ENCODE measurements at places on chromosomes 2 and 18. TPM values are rescaled to one million over a fixed set of nuclear protein-coding genes. Genes with fewer than 3 reads are reported as not detected.

GRCh38 chr2:42787424-42787787, 5.0 kb downstream of the HAAO start:
- H3K27me3 ChIP-seq = no peaks in the 10 kb centered on the region
- H3K4me3 ChIP-seq = no peak overlapping the region
- H3K4me1 ChIP-seq = no peaks in the 10 kb centered on the region
- no peaks in the 10 kb centered on the region for H3K36me3 ChIP-seq
- no peak for DNase-seq

DNA sequence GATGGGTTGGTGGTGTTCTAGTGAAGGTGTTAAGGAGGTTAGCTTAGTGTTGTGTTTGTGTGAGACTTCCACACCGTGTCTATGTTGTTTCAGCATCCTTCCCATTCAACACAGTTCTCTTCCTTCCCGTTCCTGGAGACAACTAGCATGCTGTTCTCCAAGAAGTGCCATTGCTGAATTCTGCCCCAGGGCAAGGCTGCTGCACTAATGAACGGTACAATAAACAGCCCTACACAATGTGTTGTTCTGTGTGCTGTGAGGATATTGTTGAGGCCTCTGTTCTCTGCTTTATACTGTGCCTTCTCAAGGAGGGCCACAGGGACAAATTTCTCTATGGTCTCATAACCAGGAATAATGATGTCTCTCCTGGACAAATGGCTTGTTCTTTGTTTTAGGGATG, 39.8 kb upstream of the ZEB2 start:
- DNase-seq = no peak
- peaks cover 6% of the 10 kb centered on the region for H3K36me3 ChIP-seq
- no peaks in the 10 kb centered on the region for H3K27me3 ChIP-seq
- peaks cover 21% of the 10 kb centered on the region for H3K4me1 ChIP-seq
- no peak overlapping the region for H3K27ac ChIP-seq

Gene HOXD3
- total RNA-seq = not detected

GRCh38 chr2:215160081-215160480, 21.7 kb upstream of the ABCA12 start:
- H3K4me3 ChIP-seq = no peak overlapping the region
- H3K27ac ChIP-seq = no peak overlapping the region

Gene VWA3B
- total RNA-seq = not detected

GRCh38 chr2:34747643-34748042, 1148.5 kb upstream of the FAM98A start:
- H3K4me3 ChIP-seq = no peak overlapping the region
- no peak overlapping the region for H3K27ac ChIP-seq
- H3K27me3 ChIP-seq = peaks cover 18% of the 10 kb centered on the region

DNA sequence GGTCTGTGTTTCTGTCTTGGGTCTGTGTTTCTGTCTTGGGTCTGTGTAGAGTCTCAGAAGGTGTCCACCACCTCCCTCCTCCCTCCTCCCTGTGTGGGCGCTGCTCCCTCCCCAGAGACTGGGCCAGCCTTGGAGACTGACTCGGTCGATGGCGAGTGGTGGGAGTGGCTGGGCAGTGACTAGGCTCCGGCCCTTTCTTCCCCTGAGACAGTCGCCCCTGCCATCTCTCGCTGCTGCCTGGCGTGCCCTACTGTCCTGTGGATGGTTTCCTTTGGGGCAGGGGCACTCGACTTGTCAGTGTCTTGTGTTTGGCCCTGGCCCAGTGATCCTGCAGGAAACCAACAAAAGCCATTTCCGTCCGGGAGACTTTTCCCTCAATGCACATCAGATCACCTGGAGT, 215.8 kb downstream of the NDUFA10 start:
- no peak for DNase-seq
- no peak overlapping the region for H3K4me3 ChIP-seq
- H3K4me1 ChIP-seq = no peaks in the 10 kb centered on the region
- peaks cover 76% of the 10 kb centered on the region for H3K27me3 ChIP-seq

- DNase-seq = peak; percentile 95
- peaks cover 45% of the 10 kb centered on the region for H3K36me3 ChIP-seq
- H3K4me1 ChIP-seq = peaks cover 18% of the 10 kb centered on the region
- no peaks in the 10 kb centered on the region for H3K27me3 ChIP-seq
These were observed 31.1 kb downstream of the NAB1 start for GRCh38 chr2:190679813-190680591.

DNA sequence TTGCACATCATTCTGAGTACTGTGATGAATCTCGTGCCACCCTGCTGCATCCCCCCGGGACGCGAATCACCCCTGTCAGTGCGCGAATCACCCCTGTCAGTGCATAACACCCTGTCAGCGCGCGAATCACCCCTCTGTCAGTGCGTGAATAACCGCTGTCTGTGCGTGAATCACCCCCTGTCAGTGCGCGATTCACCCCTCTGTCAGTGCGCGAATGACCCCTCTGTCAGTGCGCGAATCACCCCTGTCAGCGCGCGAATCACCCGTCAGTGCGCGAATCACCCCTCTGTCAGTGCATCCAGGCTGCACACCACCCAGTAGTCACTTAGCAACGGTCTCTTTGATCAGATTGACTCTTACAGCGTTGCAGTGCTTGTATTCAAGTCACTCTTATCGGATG, 134.4 kb upstream of the TPO start:
- peaks cover 6% of the 10 kb centered on the region for H3K36me3 ChIP-seq
- no peak overlapping the region for H3K4me3 ChIP-seq
- H3K4me1 ChIP-seq = no peaks in the 10 kb centered on the region
- peaks cover 15% of the 10 kb centered on the region for H3K27me3 ChIP-seq

GRCh38 chr18:79856119-79857007, 58.6 kb downstream of the KCNG2 start:
- H3K4me1 ChIP-seq = no peaks in the 10 kb centered on the region
- H3K27me3 ChIP-seq = peaks cover 24% of the 10 kb centered on the region
- DNase-seq = no peak

DNA sequence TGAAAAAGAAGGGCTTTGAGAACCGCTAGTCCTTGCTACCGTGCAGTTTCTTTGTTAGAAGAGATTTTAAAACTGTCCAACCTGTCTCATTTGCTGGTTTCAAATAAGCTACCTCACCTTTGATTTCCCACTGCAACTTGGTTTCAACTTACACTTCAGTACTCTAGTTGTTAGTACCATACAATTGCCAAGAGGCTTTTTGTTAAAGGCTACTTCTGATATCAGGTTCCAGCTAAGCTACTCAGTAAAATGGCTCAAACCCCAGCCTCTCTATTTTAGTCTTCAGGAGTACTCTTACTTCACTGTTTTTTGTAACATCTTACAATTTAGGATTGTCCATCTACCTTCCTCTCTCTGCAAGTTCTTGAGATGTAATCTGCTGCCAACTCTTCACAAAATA, 91.6 kb downstream of the INO80D start:
- no peak overlapping the region for H3K4me3 ChIP-seq
- no peak for DNase-seq
- H3K36me3 ChIP-seq = peaks cover 43% of the 10 kb centered on the region
- H3K27ac ChIP-seq = no peak overlapping the region
- H3K27me3 ChIP-seq = no peaks in the 10 kb centered on the region
- H3K4me1 ChIP-seq = peaks cover 6% of the 10 kb centered on the region

Gene CMPK2
- 0.40 TPM for total RNA-seq

DNA sequence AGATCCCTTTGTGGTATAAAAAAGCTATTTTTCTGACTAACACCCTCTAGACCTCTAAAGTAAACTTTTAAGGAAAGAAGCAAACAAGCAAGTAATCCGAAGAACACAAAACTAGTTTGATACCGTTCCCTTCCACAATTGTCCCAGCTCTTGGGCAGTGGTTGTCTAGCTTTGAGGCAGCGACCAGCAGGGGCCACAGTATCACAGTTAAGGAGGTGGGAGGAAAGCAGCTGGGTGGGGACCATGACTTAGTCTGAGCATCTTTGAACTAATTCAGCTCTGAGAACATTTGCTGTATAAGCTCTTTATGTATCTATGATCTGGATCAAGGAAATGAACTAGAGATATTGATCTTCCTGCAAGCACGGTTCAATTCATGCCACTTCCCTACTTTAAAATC, 51.0 kb downstream of the SF3B1 start:
- no peak overlapping the region for H3K4me3 ChIP-seq
- peaks cover 12% of the 10 kb centered on the region for H3K27me3 ChIP-seq
- no peaks in the 10 kb centered on the region for H3K36me3 ChIP-seq

DNA sequence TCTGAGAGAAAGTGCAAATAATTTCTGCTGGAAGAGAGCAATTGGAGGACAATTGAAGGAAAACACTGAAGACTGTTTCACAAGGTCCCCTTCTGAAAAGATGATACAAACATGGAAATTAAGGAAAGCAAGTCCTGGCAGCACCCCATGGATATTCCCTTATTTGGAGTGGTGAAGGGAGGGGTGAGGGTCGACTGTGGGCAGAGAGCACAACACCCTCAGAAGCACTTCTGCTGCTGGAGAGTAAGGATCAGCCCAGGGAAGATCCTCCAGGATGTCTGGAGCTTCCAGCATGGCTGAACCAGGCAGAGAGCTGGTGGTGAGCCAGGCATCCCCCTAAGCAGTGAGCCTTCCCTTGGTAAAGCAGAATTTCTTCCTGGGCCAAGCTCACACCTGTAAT, 54.7 kb downstream of the LINC00305 start:
- no peak overlapping the region for H3K4me3 ChIP-seq
- H3K36me3 ChIP-seq = no peaks in the 10 kb centered on the region
- H3K27ac ChIP-seq = no peak overlapping the region
- peaks cover 77% of the 10 kb centered on the region for H3K27me3 ChIP-seq
- DNase-seq = no peak

GRCh38 chr18:58158008-58158407, 114.0 kb downstream of the NEDD4L start:
- no peak for DNase-seq
- no peak overlapping the region for H3K4me3 ChIP-seq
- H3K27ac ChIP-seq = no peak overlapping the region
- H3K27me3 ChIP-seq = no peaks in the 10 kb centered on the region

Gene BMP10
- total RNA-seq = not detected

Gene GPR17
- not detected for total RNA-seq

DNA sequence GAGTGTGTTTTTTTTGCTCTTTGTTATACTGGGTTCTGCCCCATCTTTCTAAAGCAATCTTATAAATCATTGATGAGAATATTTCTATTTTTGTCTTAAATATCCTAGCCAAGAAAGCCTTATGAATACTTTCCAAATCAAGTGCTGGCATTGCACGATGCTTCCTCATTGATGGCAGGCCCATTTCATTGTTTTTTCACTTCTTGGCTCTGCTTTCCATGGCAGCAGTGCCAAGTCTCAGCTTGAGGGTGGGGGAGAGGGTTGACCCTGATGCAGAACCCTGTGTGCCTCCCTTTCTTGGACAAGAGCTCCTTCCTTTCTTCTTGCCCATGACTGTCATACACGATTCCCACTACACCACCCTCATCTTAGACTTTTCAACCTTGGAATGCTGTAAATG, 16.7 kb upstream of the CELF4 start:
- H3K27ac ChIP-seq = no peak overlapping the region
- H3K4me1 ChIP-seq = peaks cover 18% of the 10 kb centered on the region
- H3K36me3 ChIP-seq = no peaks in the 10 kb centered on the region
- H3K4me3 ChIP-seq = no peak overlapping the region
- no peak for DNase-seq

GRCh38 chr2:96438589-96438988, 66.6 kb downstream of the NEURL3 start:
- H3K4me1 ChIP-seq = no peaks in the 10 kb centered on the region
- no peaks in the 10 kb centered on the region for H3K27me3 ChIP-seq
- H3K36me3 ChIP-seq = no peaks in the 10 kb centered on the region
- no peak for DNase-seq
- no peak overlapping the region for H3K27ac ChIP-seq

DNA sequence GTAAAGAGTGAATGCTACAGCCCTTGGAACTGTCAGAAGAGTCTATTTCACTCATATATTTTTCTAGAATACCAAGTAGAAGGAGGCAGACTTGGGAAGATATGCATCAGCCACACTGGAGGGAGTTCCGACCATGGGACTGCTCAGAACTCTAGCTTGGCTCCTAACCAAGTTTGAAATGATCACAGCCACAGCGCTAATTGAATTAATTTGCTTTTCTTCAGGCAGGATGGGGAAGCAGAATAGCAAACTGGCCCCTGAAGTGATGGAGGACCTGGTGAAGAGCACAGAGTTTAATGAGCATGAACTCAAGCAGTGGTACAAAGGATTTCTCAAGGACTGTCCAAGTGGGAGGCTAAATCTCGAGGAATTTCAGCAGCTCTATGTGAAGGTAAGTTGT, 51.4 kb downstream of the VSNL1 start:
- H3K27ac ChIP-seq = no peak overlapping the region
- H3K4me1 ChIP-seq = peaks cover 40% of the 10 kb centered on the region
- no peak overlapping the region for H3K4me3 ChIP-seq
- DNase-seq = no peak
- no peaks in the 10 kb centered on the region for H3K27me3 ChIP-seq
- H3K36me3 ChIP-seq = no peaks in the 10 kb centered on the region

- H3K4me3 ChIP-seq = no peak overlapping the region
- no peaks in the 10 kb centered on the region for H3K4me1 ChIP-seq
- DNase-seq = peak; percentile 70
- peaks cover 6% of the 10 kb centered on the region for H3K36me3 ChIP-seq
- H3K27me3 ChIP-seq = no peaks in the 10 kb centered on the region
- H3K27ac ChIP-seq = no peak overlapping the region
These were observed 56.8 kb downstream of the SRD5A2 start for GRCh38 chr2:31523871-31524492.

Gene KCNK3
- not detected for total RNA-seq

GRCh38 chr2:161165811-161166210, 5.6 kb downstream of the TANK start:
- H3K27me3 ChIP-seq = no peaks in the 10 kb centered on the region
- H3K4me1 ChIP-seq = peaks cover 45% of the 10 kb centered on the region
- DNase-seq = no peak
- H3K27ac ChIP-seq = peak overlapping the region; percentile 67
- H3K36me3 ChIP-seq = peaks cover 51% of the 10 kb centered on the region
- no peak overlapping the region for H3K4me3 ChIP-seq

GRCh38 chr2:205858881-205859441, 176.7 kb downstream of the NRP2 start:
- no peak overlapping the region for H3K4me3 ChIP-seq
- H3K27me3 ChIP-seq = no peaks in the 10 kb centered on the region
- no peaks in the 10 kb centered on the region for H3K4me1 ChIP-seq
- no peak overlapping the region for H3K27ac ChIP-seq
- no peak for DNase-seq

GRCh38 chr2:152097801-152098495, 896 bp downstream of the CACNB4 start:
- peaks cover 34% of the 10 kb centered on the region for H3K27me3 ChIP-seq
- no peaks in the 10 kb centered on the region for H3K36me3 ChIP-seq
- peaks cover 18% of the 10 kb centered on the region for H3K4me1 ChIP-seq
- no peak overlapping the region for H3K27ac ChIP-seq
- peak overlapping the region; percentile 54 for H3K4me3 ChIP-seq

- peak; percentile 13 for DNase-seq
- no peaks in the 10 kb centered on the region for H3K36me3 ChIP-seq
- no peaks in the 10 kb centered on the region for H3K4me1 ChIP-seq
- no peak overlapping the region for H3K4me3 ChIP-seq
These were observed 479.7 kb upstream of the ID2 start for GRCh38 chr2:8202132-8202531.

- H3K27me3 ChIP-seq = no peaks in the 10 kb centered on the region
- H3K4me3 ChIP-seq = no peak overlapping the region
- H3K36me3 ChIP-seq = no peaks in the 10 kb centered on the region
- peaks cover 5% of the 10 kb centered on the region for H3K4me1 ChIP-seq
- peak; percentile 8 for DNase-seq
These were observed 584.3 kb downstream of the ADCYAP1 start for GRCh38 chr18:1488957-1489356.

Gene FABP1
- not detected for total RNA-seq

Gene BOLL
- not detected for total RNA-seq
